Testis (tissue), 5 donors: ENCODE measurements at places on chromosomes 5 and 9. TPM values are rescaled to one million over a fixed set of nuclear protein-coding genes. Genes with fewer than 3 reads are reported as not detected.

Gene TYRP1
- 0.68 TPM for total RNA-seq

Gene KIAA0825
- 9.3 TPM for total RNA-seq

Gene EQTN
- total RNA-seq = 10.5 TPM

Gene SELENOP
- 52.1 TPM for total RNA-seq

Gene CARTPT
- 18.2 TPM for total RNA-seq

Gene NR2F1-AS1
- 15.6 TPM for total RNA-seq

Gene TMEM267
- 8.1 TPM for total RNA-seq

Gene NR2F1
- total RNA-seq = 22.7 TPM

Gene SHISAL2B
- total RNA-seq = 0.74 TPM

Gene ZNF622
- total RNA-seq = 24.8 TPM

Gene RHOBTB3
- 190 TPM for total RNA-seq

Gene MLANA
- total RNA-seq = not detected

Gene CCNI2
- 2.7 TPM for total RNA-seq

Gene LECT2
- total RNA-seq = 6.6 TPM

Gene FOXD4L3
- not detected for total RNA-seq

Gene ZNF354C
- total RNA-seq = 4.6 TPM

Gene MARCHF6
- total RNA-seq = 120 TPM

Gene C5orf58
- total RNA-seq = 72.7 TPM

Gene TAF11L14
- not detected for total RNA-seq

Gene POLE3
- 76.8 TPM for total RNA-seq
